ENCODE measurements at places on chromosomes 3 and 15.

DNA sequence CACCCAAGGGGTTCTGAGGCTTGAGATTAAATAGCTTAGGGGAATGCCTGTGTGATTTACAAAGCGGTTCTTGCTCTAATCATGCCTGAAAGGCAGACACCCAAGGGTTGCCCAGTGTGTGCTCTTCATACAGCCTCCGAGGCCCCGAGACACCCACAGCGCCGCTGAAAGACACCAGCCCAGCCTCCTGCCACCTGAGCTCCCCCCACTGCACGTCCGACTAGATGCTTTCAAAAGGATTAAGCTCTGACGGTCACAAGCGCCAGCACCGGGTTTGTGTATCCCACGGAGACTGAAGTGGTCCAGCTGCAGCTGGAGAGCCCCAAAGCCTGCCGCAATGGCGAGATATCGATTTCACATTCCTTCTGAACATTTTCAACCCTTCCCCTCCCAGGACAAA is 50.3 kb downstream of the SPATA12 start:
- no peak for DNase-seq

- DNase-seq, result no peak
Observed at GRCh38 chr15:30001602-30002001, 81.2 kb upstream of the GOLGA8J start.

GRCh38 chr3:184591789-184592188 is 30.2 kb downstream of the EPHB3 start:
- DNase-seq, result no peak

DNA sequence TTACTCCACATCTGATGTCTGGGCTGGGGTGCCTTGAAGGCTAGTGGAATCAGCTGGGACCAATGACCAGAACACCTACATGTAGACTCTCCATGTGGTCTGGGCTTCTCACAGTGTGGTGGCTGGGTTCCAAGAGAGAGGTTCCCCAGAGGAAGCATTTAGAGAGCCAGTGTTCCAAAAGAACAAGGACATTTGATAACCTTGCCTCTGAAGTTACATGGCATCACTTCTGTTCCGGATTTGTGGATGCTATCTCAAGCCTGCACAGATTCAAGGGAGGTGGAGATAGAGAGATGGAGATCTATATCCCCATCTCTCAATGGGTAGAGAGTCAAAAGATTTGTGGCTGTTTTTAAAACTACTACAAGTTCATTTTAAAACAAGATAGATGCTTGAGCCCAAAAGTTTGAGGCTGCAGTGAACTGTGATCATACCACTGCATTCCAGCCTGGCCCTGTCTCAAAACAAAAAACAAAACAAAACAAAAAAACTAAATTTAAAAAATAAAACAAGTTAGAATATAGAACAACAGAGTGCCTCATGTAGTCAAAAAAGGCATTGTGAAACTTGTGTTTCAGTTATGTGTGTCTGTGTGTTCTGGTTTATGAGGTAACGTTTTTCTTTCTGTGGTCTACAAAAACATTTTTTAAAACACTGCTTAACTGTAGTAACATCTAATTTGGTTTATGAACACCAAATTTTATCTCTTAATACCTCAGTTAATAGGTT is 44.8 kb downstream of the PDE8A start:
- DNase-seq, result no peak

GRCh38 chr15:80706161-80706560 is 11.1 kb downstream of the ABHD17C start:
- DNase-seq, result no peak

DNA sequence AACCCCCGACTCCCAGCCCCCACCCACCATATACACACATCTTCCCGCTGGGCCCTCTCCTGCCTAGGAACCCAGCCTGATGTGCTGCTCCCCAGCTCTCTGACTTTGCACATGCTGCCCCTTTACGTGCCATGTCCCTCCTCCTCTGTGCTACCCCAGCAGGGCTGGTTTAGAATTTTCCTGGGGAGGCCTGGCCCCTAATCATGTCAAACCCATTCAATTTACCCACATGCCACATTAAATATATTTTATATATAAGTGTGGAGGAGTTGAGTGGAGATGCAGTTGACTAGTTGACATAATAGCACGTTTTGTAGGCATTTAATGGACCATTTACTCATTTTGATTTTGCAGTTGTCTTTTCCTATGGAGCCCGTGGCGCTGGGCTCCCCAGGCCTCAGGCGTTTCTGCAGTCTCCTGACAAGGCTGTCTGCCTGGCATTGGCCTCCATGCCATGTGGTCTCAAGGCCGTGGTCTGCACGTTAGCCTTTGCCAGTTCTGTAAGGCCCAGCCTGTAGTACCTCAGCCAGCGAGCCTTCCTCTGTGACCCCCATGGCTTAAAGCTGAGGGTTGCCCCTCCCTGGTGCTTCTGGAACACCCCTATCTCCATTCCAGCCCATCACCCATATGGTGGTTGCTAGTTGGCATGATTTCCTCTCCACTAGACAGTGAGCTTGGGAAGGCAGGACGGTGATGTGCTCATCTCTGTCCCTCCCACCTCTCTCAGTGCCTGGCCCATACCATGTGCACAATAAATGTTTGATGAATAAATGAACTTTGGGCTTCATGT is 155.8 kb downstream of the TLE3 start:
- no peak for DNase-seq

GRCh38 chr3:177015881-177016280 is 181.4 kb downstream of the TBL1XR1 start:
- no peak for DNase-seq

DNA sequence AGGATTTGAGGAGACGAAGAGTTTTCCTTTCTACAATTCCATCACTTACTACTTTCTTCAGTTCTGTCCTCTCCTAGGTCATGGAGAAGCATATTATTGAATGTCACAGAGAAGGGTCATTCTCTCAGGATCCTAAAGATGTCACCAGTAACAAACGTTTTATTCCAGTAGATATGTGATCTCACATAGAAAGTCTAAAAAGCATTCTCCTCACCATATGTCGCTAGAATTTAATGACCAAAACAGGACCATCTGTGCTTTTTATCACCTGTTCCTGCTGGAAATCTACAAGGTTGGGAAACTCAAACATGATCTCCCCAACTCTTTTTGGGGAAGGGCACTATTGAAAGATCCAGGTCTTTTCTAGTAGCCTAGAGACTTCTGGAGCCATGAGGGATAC is 24.0 kb upstream of the FRMD5 start:
- DNase-seq, result no peak

DNA sequence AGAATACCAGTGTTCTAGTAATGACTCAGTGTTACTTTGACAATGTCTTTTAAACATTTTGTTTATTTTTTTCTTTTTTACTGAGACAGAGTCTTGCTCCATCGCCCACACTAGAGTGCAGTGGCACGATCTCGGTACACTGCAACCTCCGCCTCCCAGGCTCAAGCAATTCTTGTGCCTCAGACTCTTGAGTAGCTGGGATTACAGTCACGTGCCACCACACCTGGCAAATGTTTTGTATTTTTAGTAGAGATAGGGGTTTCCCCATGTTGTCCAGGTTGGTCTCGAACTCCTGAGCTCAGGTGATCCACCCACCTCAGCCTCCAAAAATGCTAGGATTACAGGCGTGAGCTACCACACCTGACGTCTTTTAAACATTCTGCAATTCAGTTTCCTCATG is 15.7 kb downstream of the AQR start:
- no peak for DNase-seq

GRCh38 chr3:1139071-1139470 is 46.2 kb downstream of the CNTN6 start:
- no peak for DNase-seq

DNA sequence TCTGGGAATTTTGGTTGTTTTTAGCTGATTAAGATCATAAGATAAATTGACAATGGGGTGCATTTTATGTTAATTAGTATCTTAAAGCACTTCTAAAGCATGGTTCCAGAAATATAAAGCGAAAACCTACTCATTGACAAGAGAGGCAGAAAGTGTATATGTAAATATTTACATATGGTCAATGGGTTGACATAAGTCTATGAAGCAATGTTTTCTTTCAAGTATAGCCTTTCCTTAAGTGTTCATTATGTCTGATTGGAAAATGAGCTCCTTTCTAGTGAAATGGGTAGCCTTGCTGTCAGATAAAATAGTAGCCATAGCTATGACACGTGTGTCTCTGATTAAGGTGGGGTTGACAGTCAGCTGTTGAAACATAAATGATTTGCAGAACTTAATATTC is 365.2 kb upstream of the AGTR1 start:
- no peak for DNase-seq

- no peak for DNase-seq
Observed at GRCh38 chr3:195897853-195898415, 10.4 kb downstream of the TNK2 start.

DNA sequence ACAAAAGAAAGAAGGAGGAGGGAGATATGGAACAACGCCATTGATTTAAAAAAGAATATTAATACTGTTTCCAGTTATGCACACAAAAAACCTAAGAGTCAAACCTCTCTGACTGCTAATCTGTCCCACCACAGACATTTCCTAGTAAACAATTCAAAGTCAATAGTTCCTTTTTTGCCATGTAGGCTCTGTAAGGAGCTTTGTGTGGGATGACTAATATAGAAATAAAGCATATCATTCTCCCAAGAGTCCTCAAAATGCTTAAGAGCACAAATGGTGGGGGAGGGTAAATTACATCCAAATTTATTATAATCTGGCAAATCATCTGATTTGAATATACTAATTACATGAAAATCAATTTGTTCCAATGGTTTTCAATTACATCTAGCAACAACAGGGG is 155.9 kb upstream of the CNTN4 start:
- no peak for DNase-seq

DNA sequence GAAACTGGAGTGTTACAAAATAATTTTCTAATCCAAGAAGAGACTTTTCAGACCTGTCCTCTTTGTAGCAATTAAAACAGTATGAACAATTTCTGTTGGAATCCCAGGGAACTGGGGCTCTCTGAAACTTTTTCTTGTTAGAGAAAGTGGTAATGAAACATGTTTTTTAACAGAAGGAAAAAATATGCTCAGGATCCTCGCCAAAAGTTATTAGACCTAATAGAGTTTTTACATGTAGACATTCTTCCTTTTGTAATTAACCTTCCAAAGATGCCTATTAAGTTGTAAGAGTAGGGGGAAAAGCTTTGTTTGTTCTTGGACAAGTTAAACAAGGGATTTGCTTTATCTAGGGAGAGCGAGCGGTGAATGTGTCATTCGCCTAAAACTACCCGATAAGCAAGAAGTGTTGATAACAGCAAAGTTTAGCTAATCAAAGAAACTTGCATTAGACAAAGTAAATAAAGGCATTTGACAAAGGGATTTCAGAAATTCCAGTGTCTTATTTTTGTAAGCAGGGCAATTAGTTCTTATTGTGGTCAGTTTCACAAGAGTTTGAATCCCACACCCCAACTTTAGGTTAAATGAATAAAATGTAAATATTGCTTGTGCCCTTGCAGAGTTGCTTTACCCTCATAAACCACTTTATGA is 2.3 kb downstream of the RARB start:
- DNase-seq, result no peak

DNA sequence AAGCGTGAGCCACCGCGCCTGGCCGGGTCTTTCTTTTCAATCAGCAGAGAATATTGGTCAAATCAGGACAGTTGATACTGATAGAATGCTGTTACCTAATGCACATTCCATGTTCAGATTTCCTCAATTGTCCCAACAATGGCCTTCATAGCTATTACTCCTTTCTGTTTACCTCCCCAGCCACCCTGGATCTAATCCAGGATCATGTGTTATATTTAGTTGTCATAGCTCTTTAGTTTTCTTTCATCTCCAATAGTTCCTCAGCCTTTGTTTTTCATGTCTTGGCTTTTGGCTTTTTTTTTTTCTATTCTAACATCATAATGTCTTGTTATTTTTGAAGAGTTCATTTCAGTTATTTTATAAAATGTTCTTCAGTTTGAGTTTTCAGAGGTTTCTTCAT is 14.6 kb downstream of the USP3 start:
- DNase-seq, result no peak

GRCh38 chr15:92599394-92599970 is 56.1 kb downstream of the FAM174B start:
- DNase-seq, result no peak

GRCh38 chr3:24482096-24482705 is 12.4 kb downstream of the THRB start:
- no peak for DNase-seq

- no peak for DNase-seq
Observed at GRCh38 chr15:60912984-60913697, 316.0 kb downstream of the RORA start.

- no peak for DNase-seq
Observed at GRCh38 chr15:66364944-66365528, 8.6 kb upstream of the TIPIN start.

DNA sequence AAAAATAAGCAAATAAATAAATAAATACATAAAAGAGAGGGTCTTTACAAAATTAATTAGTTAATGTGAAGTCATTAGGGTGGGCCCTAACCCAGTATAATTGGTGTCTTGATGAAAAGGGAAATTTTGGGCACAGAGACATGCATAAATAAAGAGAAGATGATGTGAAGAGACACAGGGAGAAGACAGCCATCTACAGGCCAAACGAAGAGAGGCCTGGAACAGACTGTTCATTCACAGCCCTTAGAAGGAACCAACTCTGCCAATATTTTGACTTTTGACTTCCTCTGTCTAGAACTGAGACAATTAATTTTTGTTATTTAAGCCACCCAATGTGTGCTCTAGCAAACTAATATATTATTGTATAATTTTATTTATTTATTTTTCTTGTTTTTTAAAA is 29.6 kb upstream of the SELENOK start:
- DNase-seq, result no peak

GRCh38 chr15:92149029-92149428 is 244.7 kb upstream of the ST8SIA2 start:
- no peak for DNase-seq

- DNase-seq, result peak; percentile 6
Observed at GRCh38 chr3:52532838-52533622, 627 bp downstream of the NT5DC2 start.

DNA sequence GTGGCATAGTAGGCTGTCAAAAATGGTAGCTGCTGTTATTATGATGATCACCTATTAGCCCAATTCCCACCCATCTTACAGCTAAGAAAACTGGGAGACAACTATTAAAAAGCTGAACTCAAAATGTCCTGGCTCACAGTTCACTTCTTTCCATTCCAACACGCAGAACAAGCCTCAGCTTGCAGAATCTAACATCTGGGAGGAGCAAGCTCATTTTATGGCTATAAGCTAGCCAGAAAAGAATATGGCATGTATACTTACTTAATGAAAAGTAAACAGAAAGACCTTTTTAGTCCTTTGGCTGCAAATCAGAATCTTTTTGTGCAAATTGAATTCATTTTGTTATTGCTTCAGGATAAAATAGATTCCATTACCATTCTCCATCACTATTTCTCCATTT is 34.8 kb upstream of the CFAP20DC start:
- no peak for DNase-seq

- DNase-seq, result no peak
Observed at GRCh38 chr3:154979331-154979730, 100.8 kb upstream of the MME start.

GRCh38 chr15:27268923-27269322 is 297.9 kb downstream of the GABRG3 start:
- DNase-seq, result no peak

GRCh38 chr15:94963953-94964352 is 732.6 kb downstream of the MCTP2 start:
- DNase-seq, result no peak
